ENCODE measurements at places on chromosomes 12 and 14.

DNA sequence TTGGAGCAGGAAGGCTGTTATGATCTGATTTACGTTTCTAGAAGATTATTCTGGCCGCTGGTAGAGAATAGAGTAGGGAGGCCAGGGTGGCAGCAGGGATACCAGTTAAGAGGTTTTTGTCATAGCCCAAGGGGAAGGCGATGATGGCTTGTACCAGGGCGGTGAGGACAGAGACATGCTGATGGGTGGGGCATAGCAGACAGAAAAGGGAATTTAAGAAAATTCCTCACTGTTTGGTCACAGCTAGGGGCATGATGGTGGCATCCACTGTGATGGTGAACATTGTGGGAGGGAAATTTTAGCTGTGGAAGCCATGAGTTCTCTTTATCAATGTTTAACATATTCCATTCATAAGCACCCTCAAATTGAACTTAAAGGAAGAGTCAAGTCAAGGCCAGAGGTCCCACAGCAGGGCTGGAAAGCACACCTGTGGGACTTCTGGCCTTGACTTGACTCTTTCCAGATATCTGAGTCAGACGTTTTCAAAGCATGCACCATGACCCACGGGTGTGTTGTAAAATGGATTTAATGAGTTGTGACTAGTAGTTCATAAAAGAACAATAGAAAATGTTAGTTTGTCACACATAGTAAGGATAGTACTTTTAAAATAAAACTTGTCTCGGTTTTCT lies 134.6 kb downstream of the CHST11 start:
- no peak for DNase-seq

GRCh38 chr12:53006810-53007309 lies 604 bp downstream of the EIF4B start:
- DNase-seq = peak; percentile 76

- DNase-seq = no peak
Measured at GRCh38 chr14:52602131-52602530, 49.5 kb downstream of the GPR137C start.

DNA sequence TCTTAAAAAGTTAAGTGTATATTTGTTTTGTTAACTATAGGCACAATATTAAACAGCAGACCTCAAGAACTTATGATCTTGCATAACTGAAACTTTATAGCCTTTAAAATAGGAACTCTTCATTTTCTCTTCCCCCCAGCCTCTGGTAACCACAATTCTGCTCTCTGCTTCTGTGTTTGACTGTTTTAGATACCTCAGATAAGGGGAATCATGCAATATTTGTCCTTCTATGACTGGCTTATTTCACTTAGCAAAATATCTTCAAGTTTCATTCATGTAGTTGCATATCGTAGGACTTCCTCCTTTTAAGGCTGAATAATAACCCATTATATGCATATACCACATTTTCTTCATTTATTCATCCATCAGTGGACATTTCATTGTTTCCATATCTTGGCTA lies 131.3 kb downstream of the PTPRO start:
- DNase-seq = no peak

DNA sequence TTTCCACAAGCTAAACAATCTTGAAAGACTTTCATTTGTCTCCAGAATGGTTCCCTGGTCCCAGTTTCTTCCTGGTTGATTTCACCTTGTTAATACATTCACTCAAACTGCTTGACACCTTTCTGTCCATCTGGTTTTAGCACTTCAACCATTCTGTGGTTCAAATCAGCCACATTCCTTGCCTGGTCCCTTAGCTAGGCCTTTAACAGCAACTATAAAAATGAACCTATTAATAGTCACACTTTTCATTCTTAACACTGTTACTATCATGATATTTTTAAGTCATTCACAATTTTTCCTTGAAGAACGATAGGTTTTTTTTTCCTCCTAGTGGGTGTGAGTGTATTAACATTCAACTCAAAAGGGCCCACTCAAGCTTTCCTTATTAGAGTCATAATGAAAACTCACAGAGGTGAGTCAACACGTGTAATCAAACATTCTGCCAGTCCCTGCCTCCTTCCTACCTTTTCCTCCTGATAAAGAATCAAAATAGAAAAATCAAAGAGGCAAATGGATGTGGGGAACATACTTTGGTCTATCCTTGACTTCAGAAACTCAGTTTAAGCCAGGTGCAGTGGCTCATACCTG lies 34.4 kb upstream of the CCNT1 start:
- no peak for DNase-seq
